ENCODE measurements at places on chromosomes 3 and 15.

- DNase-seq = no peak
These were observed 66.5 kb downstream of the CDAN1 start for GRCh38 chr15:42670451-42670850.

GRCh38 chr15:55241186-55241585, 44.4 kb upstream of the RSL24D1 start:
- DNase-seq = no peak

- no peak for DNase-seq
These were observed 8.3 kb upstream of the MAP1A start for GRCh38 chr15:43508991-43509659.

GRCh38 chr3:33096093-33096868, 665 bp downstream of the GLB1 start:
- DNase-seq = peak; percentile 40

DNA sequence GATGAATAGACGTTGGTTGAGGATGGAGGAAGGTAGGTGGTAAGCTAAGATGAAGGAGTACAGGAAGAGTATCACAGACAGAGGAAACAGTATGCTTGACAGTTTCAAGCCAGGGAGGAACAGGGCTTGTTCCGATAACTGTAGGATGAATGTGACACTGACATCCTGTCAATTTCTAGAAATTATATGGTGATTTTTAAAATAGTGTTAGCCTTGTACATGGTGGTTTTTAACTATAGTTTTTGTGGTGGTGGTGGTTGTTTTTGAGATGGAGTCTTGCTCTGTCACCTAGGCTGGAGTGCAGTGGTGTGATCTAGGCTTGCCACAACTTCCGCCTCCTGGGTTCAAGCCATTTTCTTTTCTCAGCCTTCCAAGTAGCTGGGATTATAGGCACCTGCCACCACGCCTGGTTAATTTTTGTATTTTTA, 92.8 kb downstream of the FNDC3B start:
- DNase-seq = no peak

DNA sequence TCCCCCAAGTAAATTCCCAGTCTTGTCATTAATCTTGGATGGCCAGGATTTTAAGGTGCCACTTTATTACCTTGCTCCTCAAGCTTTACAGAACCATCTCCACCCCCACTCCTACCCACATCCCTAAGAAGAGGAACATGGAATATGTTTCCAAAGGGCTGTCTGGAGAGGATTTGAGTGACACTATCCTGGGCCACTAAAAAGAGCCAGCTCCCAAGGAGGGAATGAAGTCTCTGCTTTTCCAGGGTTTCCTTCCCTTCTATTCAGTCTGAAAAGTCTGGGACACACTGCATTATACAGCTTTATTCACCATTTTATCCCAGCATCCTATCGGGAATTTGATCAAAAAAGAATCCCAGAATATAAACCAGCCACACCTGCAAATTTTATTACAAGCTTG, 35.6 kb upstream of the MECOM start:
- DNase-seq = no peak

DNA sequence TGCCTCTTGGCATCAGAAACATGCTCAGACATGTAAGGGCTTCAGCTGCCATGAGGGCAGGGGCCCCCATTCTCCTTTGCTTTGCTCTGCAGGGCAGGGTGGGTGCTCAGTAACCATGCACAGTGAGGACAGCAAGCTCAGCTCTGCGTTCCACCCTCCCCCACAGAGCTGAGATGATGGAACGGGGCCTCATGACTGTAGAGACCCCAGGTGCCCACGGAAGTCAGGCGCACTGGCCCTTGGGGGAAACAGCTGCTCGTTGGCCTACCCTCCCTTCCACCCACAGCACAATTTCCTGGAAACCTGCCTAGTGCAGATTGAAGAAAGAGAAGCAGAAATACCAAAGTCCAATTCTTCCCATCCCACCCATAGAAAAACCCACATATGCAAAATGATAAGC, 10.5 kb downstream of the CTXND1 start:
- no peak for DNase-seq

GRCh38 chr15:78695046-78695671, 54.1 kb upstream of the CHRNB4 start:
- no peak for DNase-seq

DNA sequence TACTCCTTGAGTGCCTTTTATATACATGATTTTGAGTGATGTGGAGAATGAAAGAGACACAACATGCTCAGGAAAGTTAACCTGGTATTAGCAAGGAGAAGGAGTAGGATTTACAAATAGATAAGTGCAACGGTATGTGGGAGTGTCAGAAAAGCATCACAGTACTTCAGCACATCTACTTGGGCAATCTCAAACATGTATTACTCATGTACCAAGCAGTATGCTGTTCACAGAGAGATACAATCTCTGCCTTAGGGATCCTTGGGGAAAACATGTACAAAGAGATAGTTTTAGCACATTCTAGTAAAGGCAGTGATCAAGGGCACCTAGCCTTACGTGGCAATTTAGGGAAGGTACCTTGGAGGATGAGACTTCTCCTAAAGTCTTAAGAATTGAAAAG, 146.5 kb downstream of the FILIP1L start:
- no peak for DNase-seq

DNA sequence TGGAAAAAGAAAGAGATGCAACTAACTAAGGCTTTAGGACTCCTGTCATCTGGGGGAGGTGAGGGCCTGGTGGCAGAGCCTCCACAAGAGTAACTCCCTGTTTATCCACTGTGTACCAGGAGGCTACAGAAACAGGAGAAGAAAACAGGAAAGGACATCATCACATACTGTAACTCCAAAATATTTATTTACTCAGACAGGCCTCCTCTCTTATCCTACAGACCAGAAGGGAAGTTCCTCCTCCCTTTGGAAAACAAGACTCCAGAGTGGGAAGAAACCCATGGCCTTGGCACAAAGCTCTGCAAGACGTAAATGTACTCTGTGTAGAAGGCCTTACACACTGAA, 40.1 kb upstream of the AKAP13 start:
- no peak for DNase-seq

- DNase-seq = peak; percentile 22
These were observed 87.2 kb downstream of the OPA1 start for GRCh38 chr3:193680220-193680619.

DNA sequence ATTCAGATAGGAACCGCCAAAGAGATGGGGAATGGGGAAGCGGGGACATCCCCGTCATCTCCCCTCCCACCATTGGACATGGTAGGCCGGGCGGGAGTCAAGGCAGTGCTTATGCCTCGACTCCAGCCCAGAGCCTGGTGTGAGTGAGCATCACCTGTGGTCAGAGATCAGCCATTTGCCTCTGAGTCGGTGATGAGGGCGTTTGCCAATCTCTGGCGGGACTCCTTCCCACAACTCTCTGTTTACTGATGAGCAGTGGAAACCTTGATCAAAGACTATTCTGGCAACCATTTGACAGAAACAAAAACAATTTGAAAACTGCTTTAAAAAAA, 63.9 kb upstream of the HES1 start:
- peak; percentile 79 for DNase-seq

DNA sequence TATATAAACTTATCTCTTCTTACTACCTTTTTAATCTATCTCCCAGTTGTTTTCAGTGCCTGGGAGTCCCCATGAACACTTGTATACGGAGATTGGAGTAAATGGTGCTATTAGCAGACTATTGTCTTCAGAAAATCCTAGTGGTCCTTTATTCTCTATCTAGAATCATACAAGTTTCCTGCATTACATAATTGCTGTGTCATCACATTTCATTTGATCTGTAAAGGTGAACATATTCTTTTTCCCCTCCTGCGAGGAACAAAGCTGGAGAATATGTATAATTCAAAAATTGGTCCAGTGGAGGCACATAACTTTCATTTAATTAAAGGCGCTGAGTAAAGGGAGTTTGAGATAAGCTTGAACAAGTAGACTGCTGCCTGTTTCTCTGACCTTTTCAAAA, 324.8 kb downstream of the FEZF2 start:
- DNase-seq = no peak

DNA sequence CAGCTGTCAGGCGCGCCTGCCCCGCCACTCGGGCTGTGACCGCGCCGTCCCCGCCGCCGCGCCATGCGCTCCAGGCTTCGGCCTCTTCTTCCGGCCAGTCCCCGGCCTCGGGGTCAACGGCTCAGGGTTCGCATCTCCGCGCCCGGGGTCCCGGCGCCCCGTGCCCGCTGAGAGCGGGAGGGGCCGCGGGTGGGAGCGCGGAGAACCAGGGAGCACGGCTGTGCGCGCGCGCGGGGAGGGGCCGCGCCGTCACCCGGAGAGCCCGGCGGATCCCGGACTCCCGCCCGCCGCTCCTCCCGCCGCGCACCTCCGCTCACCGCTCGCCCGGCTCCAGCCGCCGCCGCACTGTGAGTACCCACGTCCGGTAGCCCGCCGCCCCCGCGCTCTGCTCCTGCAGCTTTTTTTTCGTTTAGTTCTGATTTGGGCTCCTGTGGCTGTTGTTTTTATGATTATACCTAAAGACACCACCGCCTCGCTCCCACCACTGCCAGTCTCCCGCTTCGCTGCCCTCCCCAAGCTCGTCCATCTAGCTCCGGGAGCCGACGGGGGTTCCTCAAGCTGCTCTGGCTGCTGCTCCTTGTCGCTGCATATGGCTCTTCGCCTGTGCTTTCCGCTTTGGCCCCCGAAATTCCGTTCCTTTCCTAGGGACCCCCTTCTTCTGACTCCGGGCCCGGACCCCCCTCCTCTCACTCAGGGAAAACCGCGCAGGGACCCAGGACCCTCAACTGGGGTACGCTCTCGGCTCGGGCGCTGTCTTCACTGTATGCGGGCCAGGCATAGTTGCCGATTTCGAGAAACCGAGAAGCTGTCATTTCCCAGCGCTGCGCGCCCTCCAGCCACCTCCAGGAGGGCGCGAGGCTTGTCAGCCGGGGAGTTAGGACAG, 1.8 kb upstream of the SKOR1 start:
- DNase-seq = no peak

DNA sequence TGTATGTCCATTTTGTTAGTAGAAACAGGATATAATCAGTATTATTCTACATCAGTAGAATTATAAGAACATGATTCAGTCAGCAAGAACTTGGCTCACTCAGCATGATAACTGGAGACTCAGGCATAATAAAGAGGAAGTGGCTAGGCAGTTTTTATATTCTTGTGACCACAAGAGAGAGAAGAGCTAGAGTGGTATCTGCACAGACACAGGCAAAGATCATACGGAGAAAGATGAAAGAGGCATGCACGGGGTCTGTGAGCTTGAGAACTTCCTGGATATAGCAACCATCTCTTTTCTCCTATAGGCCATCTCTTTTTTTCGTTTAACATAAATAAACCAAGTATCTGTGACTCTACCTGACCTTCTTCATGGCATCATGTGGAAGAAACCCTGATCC, 46.8 kb downstream of the MYO5A start:
- DNase-seq = peak; percentile 80

GRCh38 chr3:69791106-69791505, 51.8 kb downstream of the MITF start:
- DNase-seq = no peak

DNA sequence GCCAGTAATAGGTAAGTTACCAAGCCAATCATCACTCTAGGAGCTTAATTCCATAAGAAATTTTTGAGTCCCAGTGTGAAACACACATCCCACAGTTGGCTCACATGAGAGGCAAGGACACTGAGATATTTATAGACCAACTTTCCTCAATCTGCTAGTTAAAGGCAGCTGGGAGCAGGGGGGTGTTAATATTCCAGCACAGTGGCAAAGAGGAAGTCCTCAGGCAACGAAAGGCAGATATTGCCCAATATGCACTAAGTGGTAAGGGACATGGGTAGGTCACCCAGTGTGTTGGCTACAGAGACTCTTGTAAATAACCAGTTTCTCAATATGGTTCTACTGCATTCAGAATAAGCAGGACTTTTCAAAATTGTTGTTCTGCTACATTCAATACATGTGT, 61.0 kb downstream of the TOP2B start:
- DNase-seq = no peak

GRCh38 chr3:10495003-10495402, 10.4 kb downstream of the ATP2B2 start:
- DNase-seq = peak; percentile 22

- DNase-seq = no peak
These were observed 45.7 kb downstream of the SLC6A6 start for GRCh38 chr3:14448063-14448462.

- no peak for DNase-seq
These were observed 231.1 kb downstream of the GBE1 start for GRCh38 chr3:81530180-81530939.

DNA sequence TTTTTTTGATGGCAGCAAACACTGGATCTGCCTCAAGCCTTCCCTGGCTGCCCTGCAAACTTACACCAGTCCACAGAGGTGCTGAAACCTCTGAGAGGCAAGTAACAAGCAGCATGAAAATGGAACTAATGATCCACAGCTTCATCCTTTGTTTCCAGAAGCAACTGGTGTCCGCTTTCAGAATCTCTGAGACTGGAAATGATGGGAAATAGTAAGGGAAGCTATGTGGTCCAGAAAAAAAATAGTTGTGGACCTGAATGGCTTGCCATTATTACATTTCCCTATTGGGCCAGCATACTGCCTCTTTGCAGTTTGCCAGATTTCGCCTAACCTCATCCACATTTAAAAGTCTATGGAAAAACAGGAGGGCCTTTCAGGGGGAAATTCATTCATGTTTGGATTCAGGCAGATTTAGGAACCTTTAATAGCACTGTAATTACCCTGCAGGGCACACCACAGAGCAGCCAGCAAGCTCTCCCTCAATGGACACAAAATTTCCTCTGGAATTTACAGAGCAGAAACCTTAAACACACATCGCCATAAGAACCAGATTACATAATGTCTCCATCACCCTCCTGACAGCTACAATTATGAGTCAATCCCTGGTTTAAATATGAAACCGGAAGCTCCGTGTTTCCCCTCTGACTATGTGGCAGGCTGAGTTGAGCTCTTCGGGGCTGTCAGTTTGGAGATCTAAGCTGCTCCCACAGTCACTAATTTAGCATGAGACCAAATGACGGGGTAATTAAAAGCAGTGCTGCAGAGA, 134.4 kb downstream of the TMCO5A start:
- DNase-seq = peak; percentile 83

DNA sequence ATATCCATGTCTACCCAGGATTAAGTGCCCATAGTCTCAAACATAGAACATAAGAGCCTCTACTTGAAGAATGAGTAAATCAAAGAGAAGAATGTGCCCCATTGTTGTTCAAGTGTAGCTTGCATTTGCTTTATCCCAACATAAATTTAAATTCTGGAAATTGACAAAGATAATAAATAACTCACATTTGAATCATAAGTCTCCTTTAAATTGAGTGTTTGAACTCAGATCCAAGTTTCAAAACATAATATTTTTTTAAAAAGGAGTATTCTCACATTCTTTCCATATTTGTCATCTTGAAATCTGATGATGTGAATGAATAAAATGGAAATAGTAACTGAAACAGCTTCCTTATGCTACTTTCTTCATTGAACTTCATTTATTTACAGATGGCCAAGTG, 135.2 kb downstream of the MECOM start:
- no peak for DNase-seq

GRCh38 chr3:8460050-8460708, 41.4 kb upstream of the LMCD1 start:
- no peak for DNase-seq
